ENCODE measurements at places on chromosomes 11 and 22.

GRCh38 chr11:79232346-79232745, 208.5 kb downstream of the TENM4 start:
- no peak for DNase-seq

DNA sequence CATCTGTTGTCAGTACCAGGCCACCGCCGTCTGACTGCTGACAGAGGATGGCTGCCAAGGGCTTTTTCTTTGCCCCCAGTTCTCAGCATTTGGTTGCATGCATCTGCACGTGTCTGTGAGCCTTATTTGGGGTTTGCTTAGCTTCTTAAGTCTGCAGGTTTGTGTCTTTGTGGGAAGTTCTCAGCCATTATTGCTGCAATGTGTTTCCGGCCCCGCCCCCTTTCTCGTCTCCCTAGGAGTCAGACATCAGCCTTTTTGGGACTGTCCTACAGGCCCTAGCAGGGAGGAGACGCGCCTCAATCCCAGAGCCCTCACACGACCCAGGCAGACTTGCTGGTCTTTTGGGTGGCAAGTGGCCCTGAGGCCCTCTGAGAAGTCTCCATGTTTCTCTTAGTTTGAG, 8.0 kb downstream of the MOB2 start:
- no peak for DNase-seq

DNA sequence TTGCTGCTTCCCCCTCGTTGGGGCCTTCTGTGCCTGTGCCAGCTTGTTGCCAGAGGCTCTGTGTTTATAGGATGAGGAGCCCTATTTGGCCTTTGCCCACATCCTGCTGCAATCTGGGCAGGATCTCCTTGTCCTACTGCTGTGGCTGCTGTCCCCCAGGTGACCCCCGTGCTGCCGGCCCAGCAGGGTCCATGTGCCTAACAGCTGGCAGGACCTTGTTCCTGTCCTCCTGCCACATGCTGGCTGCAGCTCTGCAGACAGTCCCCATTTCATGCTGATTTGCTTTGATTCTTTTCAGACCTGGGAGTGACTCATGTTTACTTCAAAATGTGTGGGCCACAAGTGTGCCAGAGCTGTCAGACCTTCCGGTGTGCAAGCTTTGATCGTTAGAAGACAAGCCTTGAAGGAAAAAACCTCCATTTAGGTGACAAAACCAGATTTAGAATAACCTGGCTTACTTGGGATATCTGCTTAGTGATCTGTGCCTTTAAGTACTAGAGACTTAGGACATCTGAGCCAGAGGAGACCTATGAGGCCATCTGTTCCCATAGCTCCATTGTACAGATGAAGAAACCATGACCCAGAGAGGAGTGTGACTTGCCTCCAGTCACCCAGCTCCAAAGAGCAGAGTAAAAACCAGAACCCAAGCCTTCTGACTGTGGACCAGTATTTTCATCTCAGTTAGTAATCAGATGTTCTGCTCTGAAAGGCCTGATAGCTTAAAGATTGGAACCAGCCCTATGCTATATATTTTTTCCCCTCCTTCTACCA, 11.1 kb downstream of the NAV2 start:
- no peak for DNase-seq

- no peak for DNase-seq
These were observed 20.4 kb downstream of the BIRC2 start for GRCh38 chr11:102367364-102367763.

Measured in activated T-helper 9 cell treated with anti-CD3 and anti-CD28 coated beads, Interleukin-2, amount 50 U/mL, for 16 hours (primary cell).